ENCODE measurements at places on chromosomes 16 and 17.
A peak's percentile ranks its signal among the peaks of the same experiment; 100 is the strongest.

GRCh38 chr17:30084788-30085187 lies 31.8 kb upstream of the NSRP1 start:
- H3K4me3 ChIP-seq, result no peak overlapping the region
- no peak for DNase-seq
- no peaks in the 10 kb centered on the region for H3K27me3 ChIP-seq
- no peaks in the 10 kb centered on the region for H3K4me1 ChIP-seq
- H3K36me3 ChIP-seq, result no peaks in the 10 kb centered on the region
- H3K27ac ChIP-seq, result no peak overlapping the region

DNA sequence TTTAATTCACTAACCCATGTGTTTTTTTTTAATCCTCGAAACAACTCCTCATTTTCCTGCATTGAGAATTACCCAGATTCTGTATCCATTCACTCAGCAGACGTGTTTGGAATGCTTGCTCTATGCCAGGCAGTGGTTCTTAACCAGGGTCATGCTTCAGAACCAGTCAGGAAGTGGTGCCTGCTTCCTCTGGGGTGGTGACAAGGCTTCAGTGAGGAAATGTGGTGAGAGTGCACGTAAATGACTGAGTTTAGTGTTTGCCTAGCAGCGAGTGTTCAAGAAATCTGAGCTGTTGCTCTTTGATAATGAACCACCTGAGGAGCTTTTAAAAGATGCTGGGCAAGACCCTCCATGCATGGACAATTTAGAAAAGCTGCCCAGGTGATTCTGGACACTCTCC lies 9.9 kb downstream of the ZFP90 start:
- H3K36me3 ChIP-seq, result peaks cover 74% of the 10 kb centered on the region
- H3K4me3 ChIP-seq, result no peak overlapping the region
- no peak overlapping the region for H3K27ac ChIP-seq
- no peak for DNase-seq

- peaks cover 2% of the 10 kb centered on the region for H3K36me3 ChIP-seq
- H3K27ac ChIP-seq, result no peak overlapping the region
- DNase-seq, result no peak
- no peaks in the 10 kb centered on the region for H3K27me3 ChIP-seq
- H3K4me1 ChIP-seq, result peaks cover 3% of the 10 kb centered on the region
Observed at GRCh38 chr16:4381072-4381934, 9.7 kb downstream of the VASN start.

DNA sequence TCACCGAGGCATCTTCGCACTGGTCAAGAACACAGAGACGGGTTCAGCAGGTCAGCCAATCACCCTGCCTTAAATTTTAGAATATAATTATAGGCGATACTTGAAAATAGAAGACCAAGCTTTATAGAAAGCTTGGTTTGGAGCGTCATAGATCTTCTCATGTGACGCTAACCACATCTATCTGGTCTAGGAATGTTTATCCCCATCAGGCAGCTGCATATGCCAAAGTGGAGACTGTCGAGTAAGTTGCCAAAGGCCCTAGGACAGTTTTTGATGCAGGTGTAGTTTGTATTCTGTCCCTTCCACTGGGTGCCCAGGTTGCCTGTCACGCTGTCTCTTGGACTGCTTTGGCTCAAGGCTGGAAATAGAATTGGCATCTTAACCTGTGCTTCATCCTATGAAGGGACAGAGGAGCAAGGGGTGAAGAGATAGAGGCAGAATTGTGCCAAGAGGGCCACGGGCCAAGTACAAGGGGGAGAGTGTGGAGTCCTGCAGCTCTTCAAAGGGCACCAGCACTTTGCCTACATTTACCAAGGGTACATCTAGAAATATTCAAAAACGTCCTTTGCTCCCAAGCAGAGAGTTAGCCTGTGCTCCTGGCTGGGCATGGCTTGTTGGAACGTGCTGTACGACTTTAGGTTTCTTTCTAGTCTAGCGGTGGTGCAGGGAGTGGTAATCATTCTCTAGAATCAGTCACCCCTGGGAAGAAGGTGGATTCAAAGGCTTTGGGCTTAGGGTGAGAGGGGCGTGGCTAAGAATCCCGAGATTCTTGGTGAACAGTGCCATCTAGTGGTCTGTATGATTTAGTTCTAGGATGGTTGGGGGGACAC lies 5.3 kb upstream of the WIPI1 start:
- peak overlapping the region; percentile 53 for H3K4me3 ChIP-seq
- peak; percentile 84 for DNase-seq
- peaks cover 9% of the 10 kb centered on the region for H3K4me1 ChIP-seq
- H3K27me3 ChIP-seq, result no peaks in the 10 kb centered on the region
- no peak overlapping the region for H3K27ac ChIP-seq

GRCh38 chr16:24626256-24626655 lies 86.9 kb downstream of the RBBP6 start:
- DNase-seq, result no peak
- no peak overlapping the region for H3K27ac ChIP-seq
- H3K36me3 ChIP-seq, result no peaks in the 10 kb centered on the region

DNA sequence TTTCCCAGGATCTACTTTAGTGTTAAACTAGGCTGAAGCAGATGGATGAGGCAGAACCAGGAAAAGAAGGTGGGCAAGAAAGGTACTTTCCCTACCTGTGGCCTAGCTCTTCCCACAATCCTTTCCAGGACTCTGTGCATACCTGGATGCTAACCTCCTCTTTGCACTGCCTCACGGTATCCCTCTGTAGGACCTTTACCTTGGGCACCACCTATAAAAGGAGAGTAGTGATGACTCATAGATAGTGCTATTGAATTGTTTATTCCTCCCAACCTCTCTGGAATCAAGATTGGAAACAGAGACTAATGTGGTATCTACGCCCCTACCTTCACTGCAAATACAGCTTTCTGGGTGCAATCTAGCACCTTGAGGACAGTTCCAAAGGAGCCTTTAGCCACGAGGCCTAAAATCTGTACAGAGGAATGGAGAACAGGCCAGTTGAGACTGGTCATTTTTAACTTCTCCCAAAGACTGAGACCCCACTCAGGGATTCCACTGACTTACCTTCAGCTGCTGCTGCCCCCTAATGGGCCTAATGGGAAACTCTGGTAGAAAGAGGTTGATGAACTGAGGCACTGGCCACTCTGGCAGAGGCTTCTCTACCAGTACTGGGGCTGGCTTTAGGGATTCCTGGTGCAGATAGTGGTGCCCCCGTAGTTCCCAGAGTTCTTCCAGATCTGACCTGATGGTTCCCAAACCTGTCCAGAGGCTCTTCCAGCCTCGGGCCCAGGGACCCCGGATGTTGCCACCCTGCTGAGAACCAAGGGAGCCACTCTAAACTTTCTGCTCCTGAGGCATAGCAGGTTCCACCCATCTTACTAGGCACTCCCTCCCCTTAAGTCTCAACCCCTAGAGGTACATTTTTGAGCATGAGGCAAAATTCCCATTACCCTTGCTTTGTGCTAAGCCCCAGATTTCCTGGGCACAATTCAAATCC lies 781 bp downstream of the RSKR start:
- H3K4me1 ChIP-seq, result no peaks in the 10 kb centered on the region
- no peaks in the 10 kb centered on the region for H3K27me3 ChIP-seq
- no peak overlapping the region for H3K4me3 ChIP-seq
- H3K36me3 ChIP-seq, result peaks cover 30% of the 10 kb centered on the region
- DNase-seq, result peak; percentile 71

DNA sequence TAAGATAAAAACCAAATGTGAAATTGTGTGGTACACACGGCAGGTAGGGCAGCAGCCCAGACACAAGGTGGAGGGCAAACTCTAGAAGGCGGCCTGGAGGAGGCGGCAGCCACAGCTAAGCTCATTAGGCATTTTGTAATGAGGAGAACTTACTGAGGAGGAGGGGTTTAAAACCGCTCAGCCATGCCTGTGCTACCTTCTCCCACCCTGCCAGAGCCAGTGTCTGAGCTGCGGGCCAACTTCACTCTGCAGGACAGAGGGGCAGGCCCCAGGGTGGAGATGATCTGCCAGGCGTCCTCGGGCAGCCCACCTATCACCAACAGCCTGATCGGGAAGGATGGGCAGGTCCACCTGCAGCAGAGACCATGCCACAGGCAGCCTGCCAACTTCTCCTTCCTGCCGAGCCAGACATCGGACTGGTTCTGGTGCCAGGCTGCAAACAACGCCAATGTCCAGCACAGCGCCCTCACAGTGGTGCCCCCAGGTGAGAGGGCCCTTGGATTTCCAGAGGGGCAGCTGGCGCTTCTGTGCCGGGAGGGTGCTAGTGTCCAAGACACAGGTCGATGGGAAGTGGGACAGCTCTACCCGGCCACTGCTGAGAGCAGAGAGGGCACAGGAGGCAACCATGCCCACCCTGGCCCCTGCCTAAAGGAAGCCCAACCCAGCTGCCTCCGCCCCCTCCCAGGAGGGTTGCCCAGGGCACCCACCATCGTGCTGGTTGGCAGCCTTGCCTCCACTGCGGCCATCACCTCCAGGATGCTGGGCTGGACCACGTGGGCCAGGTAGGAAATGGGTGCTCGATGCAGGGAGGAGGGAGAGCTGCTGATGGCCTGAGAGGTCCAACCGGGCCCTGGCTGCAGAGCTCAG lies 4.3 kb upstream of the SYNGR2 start:
- H3K27me3 ChIP-seq, result no peaks in the 10 kb centered on the region
- H3K4me1 ChIP-seq, result no peaks in the 10 kb centered on the region
- DNase-seq, result no peak
- H3K27ac ChIP-seq, result no peak overlapping the region
- H3K36me3 ChIP-seq, result no peaks in the 10 kb centered on the region

GRCh38 chr16:28526201-28527099 lies 12.3 kb downstream of the NUPR1 start:
- no peak for DNase-seq
- H3K27me3 ChIP-seq, result no peaks in the 10 kb centered on the region
- no peak overlapping the region for H3K27ac ChIP-seq
- H3K4me1 ChIP-seq, result no peaks in the 10 kb centered on the region

- H3K4me1 ChIP-seq, result no peaks in the 10 kb centered on the region
- H3K27ac ChIP-seq, result no peak overlapping the region
- no peaks in the 10 kb centered on the region for H3K36me3 ChIP-seq
Observed at GRCh38 chr17:11813871-11814270, 183.4 kb downstream of the ZNF18 start.

DNA sequence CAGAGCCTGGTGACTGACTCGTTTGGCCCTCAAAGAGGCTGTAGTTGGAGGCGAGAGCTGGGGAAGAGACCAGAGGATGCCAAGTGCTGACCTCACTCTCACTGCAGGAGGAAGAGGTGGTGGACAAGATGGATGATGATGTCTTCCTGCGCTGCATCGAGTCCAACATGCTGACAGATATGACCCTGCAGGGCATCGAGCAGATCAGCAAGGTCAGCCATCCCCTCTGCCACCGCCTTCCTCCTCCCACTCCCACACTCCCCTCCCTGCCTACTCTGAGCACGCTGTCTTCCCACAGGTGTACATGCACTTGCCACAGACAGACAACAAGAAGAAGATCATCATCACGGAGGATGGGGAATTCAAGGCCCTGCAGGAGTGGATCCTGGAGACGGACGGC lies 26.9 kb downstream of the POLR2A start:
- no peak overlapping the region for H3K27ac ChIP-seq
- peaks cover 80% of the 10 kb centered on the region for H3K36me3 ChIP-seq
- no peak overlapping the region for H3K4me3 ChIP-seq
- no peak for DNase-seq
- H3K4me1 ChIP-seq, result no peaks in the 10 kb centered on the region

GRCh38 chr17:41527063-41528023 lies 765 bp downstream of the KRT19 start:
- no peaks in the 10 kb centered on the region for H3K27me3 ChIP-seq
- peak overlapping the region; percentile 88 for H3K4me3 ChIP-seq
- no peaks in the 10 kb centered on the region for H3K4me1 ChIP-seq

DNA sequence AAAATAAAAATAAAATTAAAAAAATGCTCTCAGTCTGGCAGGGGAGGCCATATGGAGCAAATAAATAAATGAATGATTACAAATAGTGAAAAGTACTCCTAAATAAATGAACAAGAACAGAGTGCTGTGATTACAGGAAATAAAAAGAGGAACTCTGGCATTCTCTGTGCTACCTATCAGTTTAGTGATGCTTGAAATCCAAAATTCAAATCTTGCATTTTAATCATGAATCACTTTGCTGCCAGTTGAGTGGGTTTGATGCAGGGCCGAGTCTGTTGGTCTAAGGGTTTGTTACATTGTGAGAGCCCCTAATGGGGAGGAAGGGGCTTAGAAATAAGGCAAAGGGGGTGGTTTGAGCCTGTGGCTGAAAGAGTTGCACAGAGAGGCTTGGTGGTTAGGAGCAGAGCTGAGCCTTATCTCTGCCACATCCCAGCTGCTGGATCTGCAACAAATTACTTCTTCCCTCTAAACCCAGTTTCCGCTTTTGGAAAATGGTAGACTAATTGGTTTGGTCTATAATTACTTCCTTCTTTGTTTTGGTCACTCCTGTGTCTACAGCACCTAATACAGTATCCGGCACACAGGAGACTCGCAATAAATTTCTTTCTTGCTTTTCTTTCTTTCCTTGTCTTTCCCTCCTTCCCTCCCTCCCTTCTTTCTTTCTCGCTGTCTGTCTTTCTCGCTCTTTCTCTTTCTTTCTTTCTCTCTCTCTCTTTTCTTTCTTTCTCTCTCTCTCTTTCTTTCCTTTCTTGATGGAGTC lies 6.3 kb upstream of the ABCC1 start:
- no peaks in the 10 kb centered on the region for H3K27me3 ChIP-seq
- H3K4me1 ChIP-seq, result no peaks in the 10 kb centered on the region
- H3K4me3 ChIP-seq, result no peak overlapping the region
- DNase-seq, result no peak
- no peaks in the 10 kb centered on the region for H3K36me3 ChIP-seq

DNA sequence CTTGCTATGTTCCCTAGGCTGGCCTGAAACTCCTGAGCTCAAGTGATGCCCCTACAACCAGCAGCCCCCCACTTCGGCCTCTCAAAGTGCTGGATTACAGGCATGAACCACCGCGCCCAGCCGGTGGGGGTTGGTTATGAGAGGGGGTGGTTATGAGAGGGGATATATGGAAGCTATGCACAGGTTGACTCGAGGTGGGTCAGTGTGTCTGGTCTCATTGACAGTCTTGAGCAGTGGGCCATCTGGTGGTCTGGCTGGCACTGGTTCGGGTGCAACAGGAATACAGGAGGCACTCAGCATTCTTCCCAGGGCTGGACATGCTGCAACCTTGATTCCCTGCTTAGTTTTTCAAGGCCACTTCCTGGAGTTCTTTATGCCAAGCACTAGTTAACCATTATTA lies 5.6 kb upstream of the STX1B start:
- no peak overlapping the region for H3K27ac ChIP-seq
- DNase-seq, result no peak
- no peaks in the 10 kb centered on the region for H3K36me3 ChIP-seq
- no peaks in the 10 kb centered on the region for H3K4me1 ChIP-seq

DNA sequence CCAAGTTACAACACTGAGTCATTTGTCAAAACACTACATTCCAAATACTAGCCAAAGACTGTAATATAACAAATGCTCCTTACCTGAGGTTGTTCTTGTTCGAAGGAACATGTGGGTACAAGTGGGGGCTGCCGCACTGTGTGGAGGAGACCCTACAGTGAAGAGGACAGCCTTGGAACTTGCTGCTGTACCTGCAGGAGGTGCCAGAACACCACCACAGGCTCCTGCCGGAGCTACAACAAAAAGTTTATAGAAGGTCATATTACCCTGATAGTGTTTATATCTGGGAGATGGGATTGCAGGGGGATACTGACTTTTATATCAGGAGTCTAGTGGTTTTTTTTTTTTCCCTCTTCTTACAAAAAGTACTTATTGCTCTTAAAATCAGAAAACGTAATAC lies 37.8 kb upstream of the ALDH3A1 start:
- H3K27ac ChIP-seq, result no peak overlapping the region
- H3K4me3 ChIP-seq, result no peak overlapping the region
- no peaks in the 10 kb centered on the region for H3K4me1 ChIP-seq
- H3K36me3 ChIP-seq, result no peaks in the 10 kb centered on the region
- H3K27me3 ChIP-seq, result no peaks in the 10 kb centered on the region
